ENCODE measurements at places on chromosomes 2 and 18. TPM values are rescaled to one million over a fixed set of nuclear protein-coding genes. Genes with fewer than 3 reads are reported as not detected.
A peak's percentile ranks its signal among the peaks of the same experiment; 100 is the strongest.

The PAX8 gene
- 3.3 TPM for total RNA-seq

DNA sequence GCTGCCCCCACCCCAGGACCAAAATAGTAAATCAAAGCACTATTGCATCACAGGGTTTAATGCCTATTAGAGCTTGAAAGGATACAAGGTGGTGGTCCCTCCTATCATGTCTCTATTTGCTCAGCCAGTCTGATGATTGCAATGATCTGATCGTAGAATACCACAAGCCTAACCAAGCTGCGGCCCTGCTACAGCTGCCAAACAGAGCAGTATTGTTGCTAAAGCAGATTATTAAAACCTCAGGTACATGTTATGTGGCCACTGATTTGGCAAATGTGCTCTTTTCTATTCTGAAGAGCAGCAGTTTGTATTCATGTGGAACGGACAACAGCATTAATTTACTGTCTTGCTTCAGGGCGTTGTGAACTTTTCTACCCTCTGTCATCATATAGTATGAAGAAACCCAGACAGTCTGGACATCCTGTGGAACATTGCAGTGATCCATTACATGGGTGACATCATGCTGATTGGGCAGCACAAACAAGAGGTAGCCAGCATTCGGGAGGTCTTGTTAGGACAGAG lies 8.4 kb upstream of the VAPA start:
- DNase-seq, result peak; percentile 84

DNA sequence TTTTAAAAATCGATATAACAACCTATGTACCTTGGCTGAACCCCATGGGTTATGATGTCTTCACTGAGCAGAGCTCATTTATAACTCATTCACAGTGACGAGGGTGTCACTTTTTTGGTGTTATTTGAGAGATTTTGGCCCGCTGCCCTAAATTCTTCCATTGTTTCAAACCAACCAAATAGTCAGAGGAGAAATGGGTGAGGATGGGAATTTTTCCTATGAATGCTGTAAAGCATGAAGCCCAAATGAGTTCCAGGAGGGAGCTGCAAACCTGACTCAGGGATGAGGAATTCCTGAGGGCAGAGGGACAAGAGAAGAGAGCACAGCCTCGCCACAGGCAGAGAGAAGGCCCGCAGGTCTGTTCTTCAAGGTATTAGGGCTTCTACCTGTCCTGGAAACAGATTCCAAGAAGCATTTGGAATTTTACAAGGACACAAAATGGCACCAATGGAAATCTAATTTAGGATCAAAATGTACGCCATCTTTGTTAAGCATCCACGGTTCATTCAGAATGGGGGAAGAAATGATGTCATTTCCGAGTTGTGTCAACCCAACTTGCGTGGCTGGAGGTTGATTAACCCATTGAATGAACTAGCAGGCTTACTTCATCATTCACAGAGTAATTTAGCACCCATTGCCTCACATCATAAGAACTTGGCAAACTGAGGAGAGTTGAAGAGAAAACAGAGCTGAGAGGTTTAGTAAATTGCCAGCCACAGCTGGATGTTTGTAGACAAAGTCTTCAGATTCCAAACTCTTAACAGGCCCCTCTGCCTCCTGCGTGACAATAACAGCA lies 133.5 kb downstream of the LAMA3 start:
- DNase-seq, result peak; percentile 70

GRCh38 chr2:9991829-9992273 lies 40.4 kb downstream of the GRHL1 start:
- DNase-seq, result no peak

GRCh38 chr18:74914648-74915047 lies 294.3 kb downstream of the PTGR3 start:
- no peak for DNase-seq

The LCLAT1 gene
- 26.4 TPM for total RNA-seq

Measured in mammary epithelial cell (primary cell).